ENCODE measurements at places on chromosomes 4 and X.

DNA sequence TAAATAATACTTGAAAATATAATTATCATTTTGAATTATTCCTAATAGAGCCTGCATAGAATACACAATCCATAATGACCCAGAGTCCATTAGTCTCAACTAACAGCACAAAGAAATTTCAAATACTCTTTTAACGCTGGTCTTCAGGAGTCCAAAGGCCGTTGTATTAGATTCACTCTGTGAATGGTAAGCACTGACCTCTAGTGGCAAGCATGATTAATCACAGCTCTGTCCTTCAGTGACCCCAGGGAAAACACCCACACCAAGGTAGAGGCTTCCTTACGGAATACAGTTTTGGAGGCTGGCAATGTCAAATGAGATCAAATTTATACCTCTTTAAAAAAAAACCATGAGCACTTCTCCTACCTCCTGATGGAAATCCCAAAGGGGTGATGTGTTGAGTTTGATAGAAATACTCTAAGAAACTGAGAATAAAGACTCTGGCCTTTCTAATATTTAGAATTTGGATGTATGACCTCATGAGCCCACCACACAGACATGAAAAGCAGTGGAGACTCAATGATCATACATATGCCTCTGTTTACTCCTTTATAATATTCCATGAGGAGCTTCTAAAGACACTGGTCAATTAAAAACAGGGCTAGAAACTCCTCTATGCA is 147.2 kb upstream of the DKK2 start:
- DNase-seq, result peak; percentile 58

- DNase-seq, result peak; percentile 83
Observed at GRCh38 chr4:104492183-104492771, 2.4 kb downstream of the CXXC4 start.

DNA sequence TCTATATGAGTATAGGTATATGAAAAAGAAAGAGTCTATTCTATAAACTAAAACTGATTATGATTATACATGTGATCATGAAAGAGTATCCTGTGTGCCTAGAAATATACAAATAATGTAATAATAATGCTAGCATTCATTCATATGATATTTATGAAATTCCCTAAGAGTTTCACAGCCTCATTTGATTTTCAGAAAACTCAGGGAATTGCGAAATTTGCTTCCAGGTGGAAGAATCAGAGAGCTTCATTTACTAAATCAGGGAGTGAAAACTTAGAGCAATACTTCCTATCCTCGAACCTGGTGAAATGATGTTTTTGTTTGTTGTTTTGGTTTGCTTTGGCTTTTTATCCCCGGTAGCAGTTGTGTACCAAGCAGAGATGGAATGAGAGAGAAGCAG is 1105.7 kb upstream of the SLIT2 start:
- DNase-seq, result no peak

GRCh38 chr4:3226944-3227343 is 22.0 kb upstream of the MSANTD1 start:
- DNase-seq, result no peak

- no peak for DNase-seq
Observed at GRCh38 chr4:35900286-35901243, 343.7 kb downstream of the ARAP2 start.

GRCh38 chr4:110055158-110055768 is 142.6 kb downstream of the EGF start:
- no peak for DNase-seq

GRCh38 chrX:115284877-115285276 is 4.6 kb upstream of the LUZP4 start:
- no peak for DNase-seq

DNA sequence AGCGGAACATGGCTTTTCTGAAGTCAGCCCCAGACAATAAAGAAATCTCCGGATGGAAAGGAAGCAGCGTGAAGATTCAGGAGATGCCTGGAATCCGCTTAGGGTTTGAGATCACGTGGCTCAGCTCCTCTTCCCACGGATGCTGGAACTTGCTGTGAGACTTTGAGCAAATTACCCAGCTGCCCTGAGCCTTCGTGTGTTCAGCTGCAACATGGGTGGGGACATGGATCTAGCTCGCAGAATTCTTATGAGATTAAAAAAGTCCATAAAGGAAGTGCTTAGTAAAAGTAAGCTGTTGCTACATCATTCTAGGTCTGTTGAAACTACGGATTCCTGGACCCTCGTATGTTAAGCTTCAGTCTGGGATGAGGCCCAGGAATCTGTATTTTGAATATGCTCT is 55.7 kb upstream of the STIM2 start:
- peak; percentile 58 for DNase-seq

GRCh38 chr4:157076578-157076947 is 613 bp downstream of the GLRB start:
- DNase-seq, result peak; percentile 37

DNA sequence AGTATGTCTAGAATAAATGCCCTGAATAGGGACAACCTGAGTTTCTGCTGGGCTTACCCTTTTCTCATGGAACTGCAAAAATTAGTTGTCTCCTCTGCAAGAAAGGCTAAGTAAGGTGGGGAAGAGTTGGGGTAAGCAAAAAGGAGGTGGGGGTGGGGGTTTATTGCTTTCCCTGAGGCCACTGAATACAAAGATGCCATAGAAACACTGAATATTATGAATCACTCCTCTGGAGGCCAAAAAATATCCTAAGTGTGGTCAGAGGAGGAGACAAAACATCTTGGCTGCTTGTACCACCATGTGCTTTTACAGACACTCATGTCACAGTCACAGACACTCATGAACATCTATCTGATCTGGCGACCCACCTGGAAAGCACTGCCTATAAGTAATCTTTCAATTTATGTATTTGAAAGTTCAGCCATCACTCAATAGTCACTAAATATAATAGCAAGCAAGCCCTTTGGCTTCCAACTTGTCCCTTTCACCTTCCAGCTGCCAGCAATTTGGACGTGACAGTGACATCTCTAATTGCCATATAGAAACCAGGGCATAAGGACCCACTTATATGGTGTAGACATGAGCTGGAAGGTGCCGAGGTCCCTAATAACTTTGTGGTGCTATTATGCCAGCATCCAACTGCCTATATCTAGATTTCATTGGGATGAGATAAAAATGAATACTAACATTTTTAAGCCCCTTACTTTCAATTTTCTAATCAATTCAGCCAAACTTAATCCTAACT is 122.7 kb upstream of the CBR4 start:
- DNase-seq, result no peak

GRCh38 chrX:19649226-19649995 is 134.1 kb upstream of the MAP3K15 start:
- DNase-seq, result no peak

- peak; percentile 23 for DNase-seq
Observed at GRCh38 chr4:87974856-87975462, 555 bp upstream of the SPP1 start.
